Inflammatory macrophage treated with lipopolysaccharide for 1 hour (primary cell): ENCODE measurements at places on chromosomes 4 and X.
A peak's percentile ranks its signal among the peaks of the same experiment; 100 is the strongest.

DNA sequence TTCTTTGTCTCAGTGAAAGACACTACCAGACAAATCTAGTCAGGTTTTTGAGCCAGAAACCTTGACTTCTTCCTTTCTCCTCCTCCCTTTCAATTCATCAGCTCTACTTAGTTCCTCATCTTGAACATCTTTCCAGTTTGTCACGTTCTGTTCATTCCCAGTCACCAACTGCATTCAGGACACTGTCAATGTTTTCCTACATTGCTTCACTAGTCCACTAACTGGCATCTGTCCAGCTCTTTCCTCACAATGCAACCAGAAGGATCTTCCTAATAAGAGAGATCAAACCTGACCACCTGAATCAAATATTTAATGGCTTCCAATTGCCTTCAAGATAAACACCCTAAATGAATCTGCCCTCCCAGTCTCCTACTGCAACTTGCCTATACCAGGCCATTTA is 52.5 kb downstream of the SYNPO2 start:
- DNase-seq: no peak

GRCh38 chr4:2744576-2745270 is 11.4 kb downstream of the TNIP2 start:
- no peak for DNase-seq

DNA sequence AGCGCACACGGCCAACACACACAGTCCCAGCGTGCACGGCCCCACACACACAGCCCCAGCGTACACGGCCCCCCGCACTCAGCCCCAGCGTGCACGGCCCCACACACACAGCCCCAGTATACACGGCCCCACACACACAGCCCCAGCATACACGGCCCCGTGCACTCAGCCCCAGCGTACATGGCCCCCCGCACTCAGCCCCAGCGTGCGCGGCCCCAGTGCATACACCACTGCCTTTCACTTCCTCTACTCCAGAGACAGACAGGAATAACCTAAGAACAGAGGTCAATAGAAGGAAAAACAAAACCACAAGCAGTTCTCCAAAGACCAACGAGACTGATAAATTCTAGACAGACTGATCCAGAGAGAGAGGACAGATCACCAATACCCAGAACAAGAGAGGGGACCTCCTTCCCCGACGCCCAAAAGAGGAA is 17.1 kb downstream of the GAK start:
- DNase-seq: no peak

GRCh38 chr4:152851226-152851625 is 71.5 kb downstream of the ARFIP1 start:
- no peak for DNase-seq

- DNase-seq: no peak
Measured at GRCh38 chrX:108261549-108262203, 170.1 kb downstream of the ATG4A start.

DNA sequence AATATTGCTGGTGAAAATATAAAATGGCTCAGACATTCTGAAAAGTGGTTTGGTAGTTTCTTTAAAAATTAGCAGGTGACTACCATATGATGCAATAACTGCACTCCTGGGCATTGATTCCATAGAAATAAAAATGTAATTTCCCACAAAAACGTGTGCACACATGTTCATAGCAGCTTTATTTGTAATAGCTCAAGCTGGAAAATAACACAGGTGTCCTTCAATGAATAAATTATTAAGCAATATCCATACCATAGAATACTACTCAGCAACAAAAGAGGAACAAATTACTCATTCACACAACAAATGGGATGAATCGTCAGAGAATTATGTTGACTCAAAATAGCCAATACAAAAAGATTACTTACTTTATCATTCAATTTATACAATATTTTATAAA is 893.7 kb upstream of the SLIT2 start:
- DNase-seq: no peak

DNA sequence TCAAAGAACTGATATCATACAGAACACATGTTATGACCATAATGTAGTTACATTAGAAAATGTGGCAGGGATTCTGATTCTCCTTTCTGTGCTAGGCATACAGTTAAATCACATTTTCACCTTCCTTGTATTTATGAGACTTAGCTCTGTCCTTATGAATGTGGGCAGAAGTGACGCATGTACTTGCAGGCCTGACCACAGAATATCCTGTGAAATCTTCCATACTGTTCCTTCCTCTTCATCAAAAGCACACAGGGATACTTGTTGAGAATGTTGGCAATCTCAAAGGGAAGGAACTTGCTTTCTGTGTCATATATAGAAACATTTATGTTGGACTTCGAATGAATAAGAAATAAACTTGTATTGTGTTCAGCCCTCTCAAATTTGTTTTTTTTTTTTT is 17.2 kb upstream of the MYOZ2 start:
- peak; percentile 85 for DNase-seq

- DNase-seq: no peak
Measured at GRCh38 chr4:150080337-150080736, 2.1 kb downstream of the DCLK2 start.

DNA sequence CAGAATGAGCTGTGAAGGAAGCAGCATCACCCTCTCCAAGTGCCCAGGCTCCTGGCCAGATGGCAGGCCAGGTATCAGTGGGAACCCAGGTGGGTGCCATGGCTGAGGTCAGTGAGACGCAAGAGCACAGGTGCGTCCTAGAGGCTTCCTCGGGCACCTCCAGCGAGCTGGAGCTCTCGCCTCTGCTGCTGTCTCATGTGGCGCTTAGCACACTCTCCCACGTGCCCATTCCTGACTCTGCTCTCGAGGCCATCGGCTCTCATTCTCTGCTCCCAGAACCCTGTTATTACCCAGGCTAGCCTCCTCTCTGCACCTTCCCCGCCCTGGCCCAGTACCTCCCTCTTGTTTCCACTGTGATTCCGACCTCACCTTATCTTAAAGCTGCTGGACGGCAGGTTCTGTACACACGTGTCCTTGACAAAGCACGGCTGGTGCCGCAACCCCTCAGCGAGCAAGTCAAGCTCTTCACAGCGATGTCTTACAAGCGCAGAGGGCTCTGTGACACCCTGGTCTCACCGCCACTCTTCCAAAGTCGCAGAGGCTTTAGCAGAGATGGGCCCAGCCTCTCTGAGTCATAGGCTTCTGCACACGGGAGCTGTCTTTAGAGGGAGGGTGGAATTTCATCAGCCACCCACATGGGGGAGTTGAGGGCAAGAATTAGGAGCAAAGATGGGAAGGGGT is 15.4 kb upstream of the MSANTD1 start:
- DNase-seq: no peak

GRCh38 chr4:6644792-6645530 is 4.5 kb downstream of the MRFAP1 start:
- DNase-seq: no peak

DNA sequence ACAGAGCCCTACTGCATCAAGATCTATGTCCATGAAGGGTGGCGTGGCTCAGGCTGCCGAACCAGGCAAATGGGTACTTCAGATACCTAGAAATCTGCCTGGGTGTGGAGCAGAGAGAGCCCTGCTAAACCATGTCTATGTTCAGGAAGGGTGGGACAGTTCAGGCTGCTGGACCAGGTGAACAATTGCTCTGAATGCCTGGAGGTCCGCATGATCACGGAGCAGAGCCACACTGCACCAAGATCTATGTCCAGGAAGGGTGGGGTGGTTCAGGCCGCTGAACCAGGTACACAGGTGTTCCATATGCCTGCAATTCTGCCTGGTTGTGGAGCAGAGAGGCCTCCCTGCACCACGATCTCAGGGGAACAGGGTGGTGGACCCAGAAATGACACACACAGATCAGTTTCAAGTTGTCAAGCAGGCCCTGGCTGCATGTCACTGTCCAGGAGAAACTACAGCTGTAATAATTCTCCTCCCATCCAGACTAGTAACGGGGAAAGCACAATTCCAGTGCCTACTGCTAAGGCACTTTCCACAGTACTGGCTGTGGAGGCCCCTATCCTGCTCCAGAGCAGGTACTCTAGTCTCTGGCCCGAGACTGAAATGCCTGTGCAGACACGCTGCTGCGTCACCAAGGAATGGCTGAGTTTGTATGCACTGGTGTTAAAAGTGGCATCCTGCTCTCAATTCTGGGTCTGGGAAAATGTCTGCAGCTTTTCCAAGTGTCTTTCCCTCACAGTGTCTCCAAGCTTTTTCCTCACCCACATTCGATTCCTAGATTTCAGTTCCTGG is 25.2 kb downstream of the UBQLN2 start:
- DNase-seq: no peak

GRCh38 chr4:151628001-151628608 is 132.7 kb downstream of the GATB start:
- DNase-seq: no peak

GRCh38 chrX:108442901-108443464 is 3.3 kb downstream of the COL4A5 start:
- DNase-seq: no peak

DNA sequence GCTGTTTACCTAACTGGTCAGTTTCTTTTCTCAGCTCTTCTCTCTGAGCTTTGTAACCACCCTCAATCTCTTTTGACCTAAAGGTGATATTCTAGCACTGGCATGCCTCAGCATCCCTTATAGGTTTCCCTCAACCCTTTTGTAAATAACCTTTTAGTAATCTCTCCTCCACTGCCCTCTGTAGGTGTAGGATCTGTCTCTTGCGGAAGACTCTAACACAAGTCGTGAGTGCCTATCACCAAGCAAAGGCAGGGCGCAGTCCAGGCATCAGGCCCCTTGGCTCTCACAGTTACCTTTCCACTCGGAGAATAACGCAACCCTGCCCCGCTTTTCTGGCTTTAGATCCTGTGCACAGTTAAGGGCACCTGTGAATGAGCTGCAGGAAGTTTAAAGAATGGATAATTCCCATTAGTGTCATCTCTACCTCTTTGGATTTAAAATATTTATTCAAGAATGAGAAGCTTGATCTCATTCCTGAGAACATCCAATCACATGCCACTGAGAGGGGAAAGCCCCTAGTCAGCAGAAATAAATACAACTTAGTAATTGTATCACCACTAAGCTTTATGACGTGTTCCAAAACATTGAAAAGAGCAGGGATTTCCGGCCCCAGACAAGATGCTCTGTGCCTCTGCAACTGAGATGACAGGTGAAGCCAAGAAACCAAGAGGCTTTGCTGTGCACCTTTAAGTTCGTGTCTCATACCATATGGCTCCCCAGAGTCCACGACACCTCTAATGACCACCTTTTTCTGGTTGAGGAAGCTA is 58.8 kb downstream of the SPINK2 start:
- DNase-seq: no peak

GRCh38 chr4:64538219-64538618 is 129.0 kb upstream of the TECRL start:
- no peak for DNase-seq

DNA sequence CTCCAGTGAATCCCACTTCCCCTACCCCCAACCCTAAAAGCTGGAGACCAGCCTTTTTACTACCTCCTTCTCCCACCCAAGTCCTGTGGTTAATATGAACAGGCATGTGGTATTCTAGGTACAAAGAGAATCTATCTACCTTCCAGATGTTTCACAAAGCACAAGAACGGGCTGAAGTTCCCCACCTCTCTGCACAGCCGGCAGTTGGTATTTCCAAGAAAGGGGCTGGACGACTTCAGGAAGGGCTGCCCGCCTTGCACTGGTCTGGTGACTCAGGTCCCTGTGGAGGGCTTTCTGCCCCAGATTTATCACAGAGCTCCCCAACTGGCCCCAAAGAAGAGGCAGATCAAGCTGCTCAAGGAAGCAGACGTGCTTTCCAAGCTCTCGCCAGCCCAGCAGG is 4.5 kb downstream of the FAM47E start:
- DNase-seq: no peak

- DNase-seq: no peak
Measured at GRCh38 chr4:66246643-66247042, 576.4 kb upstream of the EPHA5 start.

DNA sequence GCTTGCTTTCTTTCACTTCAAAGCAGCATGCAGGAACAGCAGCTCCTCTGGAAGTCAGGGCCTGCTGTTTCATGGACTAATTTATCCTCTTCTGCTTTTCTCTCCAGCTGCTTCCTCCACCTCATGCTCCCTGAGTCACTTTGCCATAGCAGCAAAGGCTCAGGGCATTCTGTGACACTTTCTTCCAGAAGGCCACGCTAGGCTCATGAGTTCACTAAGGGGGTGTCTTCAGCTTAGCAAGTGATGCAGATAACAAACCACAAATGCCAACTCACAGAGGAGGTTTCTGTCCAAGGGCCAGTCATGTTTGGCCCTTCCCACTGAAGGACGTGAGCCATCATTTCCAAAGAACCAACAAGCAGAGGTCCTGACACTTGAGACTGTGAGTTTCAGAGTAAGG is 200.2 kb downstream of the ADGRA3 start:
- DNase-seq: no peak

- no peak for DNase-seq
Measured at GRCh38 chr4:122623637-122624166, 2.8 kb upstream of the IL21 start.

DNA sequence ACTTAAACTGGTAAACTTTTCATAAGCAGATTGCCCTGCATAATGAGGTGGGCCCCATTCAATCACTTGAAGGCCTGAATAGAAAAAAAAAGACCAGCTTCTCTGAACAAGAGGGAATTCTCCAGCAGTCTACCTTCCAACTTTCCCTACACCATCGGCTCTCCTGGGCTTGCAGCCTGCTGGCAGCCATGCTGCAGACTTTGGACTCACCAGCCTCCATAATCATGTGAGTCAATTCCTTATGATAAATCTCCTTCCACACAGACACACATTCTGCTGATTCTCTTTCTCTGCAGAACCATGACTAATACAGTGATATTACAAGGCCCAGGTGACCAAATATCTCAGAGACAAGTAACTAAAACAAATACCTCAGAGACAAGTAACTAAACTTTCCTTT is 113.8 kb upstream of the WDR17 start:
- no peak for DNase-seq

DNA sequence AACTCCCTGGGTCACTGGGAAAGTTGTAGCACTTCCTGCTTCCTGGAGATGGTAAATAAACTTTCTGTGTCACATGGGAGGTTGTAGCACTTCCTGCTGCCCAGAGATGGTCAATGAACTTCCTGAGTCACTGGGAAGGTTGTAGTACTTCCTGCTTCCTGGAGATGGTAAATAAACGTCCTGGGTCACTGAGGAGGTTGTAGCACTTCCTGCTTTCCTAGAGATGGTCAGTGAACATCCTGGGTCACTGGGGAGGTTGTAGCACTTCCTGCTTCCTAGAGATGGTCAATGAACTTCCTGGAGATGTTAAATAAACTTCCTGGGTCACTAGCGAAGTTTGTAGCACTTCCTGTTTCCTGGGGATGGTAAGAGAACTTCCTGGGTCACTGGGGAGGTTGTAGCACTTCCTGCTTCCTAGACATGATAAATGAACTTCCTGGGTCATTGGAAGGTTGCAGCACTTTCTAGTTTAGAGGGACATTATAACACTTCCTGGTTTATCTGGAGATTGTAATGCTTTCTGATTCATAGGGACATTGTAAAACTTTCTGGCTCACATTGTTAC is 62.3 kb upstream of the CD99 start:
- DNase-seq: no peak
